ENCODE measurements at places on chromosomes 2 and 18. TPM values are rescaled to one million over a fixed set of nuclear protein-coding genes. Genes with fewer than 3 reads are reported as not detected.

Gene RAMP1
- total RNA-seq: 26.7 TPM

Gene UGT1A10
- total RNA-seq: not detected

Gene SIGLEC15
- 0.41 TPM for total RNA-seq

Gene PPIG
- 44.0 TPM for total RNA-seq

Gene UGT1A5
- not detected for total RNA-seq

Gene PROKR1
- total RNA-seq: 0.23 TPM

Gene PPP1R1C
- 1.7 TPM for total RNA-seq

Gene CROCC2
- 0.18 TPM for total RNA-seq

Gene ACTG2
- 2.6 TPM for total RNA-seq

Gene TNFRSF11A
- 6.2 TPM for total RNA-seq

Gene LIMS4
- total RNA-seq: 4.4 TPM

Gene RNF144A
- 89.5 TPM for total RNA-seq

Gene WIPF1
- 26.4 TPM for total RNA-seq

Gene THSD7B
- total RNA-seq: 6.5 TPM

Gene REG3A
- total RNA-seq: not detected

Gene ZNF638
- 200 TPM for total RNA-seq

Gene SERPINB11
- total RNA-seq: not detected

Gene GTF2A1L
- 3.9 TPM for total RNA-seq

Gene CLEC4F
- total RNA-seq: not detected

Gene TBR1
- 0.29 TPM for total RNA-seq

Gene ANAPC1
- 60.9 TPM for total RNA-seq

Gene ATP9B
- total RNA-seq: 65.0 TPM

Gene PLGLB1
- total RNA-seq: 6.9 TPM

Gene SP110
- total RNA-seq: 17.0 TPM

Gene FLACC1
- total RNA-seq: 3.5 TPM

Gene GALNT13
- 1.1 TPM for total RNA-seq

Gene DLX1
- 0.23 TPM for total RNA-seq

Gene RGPD5
- total RNA-seq: 70.0 TPM

Gene ALPP
- total RNA-seq: not detected

Gene NEURL3
- 16.9 TPM for total RNA-seq

Gene KCNG2
- 1.4 TPM for total RNA-seq

Gene MBP
- total RNA-seq: 26.3 TPM

Gene SIX2
- 10.7 TPM for total RNA-seq

Gene CRYGC
- not detected for total RNA-seq

Gene RGPD6
- total RNA-seq: 39.6 TPM

Gene VAMP8
- 37.7 TPM for total RNA-seq

Gene TTC32
- total RNA-seq: 18.0 TPM

Gene IAH1
- 32.1 TPM for total RNA-seq

Gene MYO5B
- 27.9 TPM for total RNA-seq

Gene CCDC121
- 6.2 TPM for total RNA-seq

Gene PAX8
- 178 TPM for total RNA-seq

Gene RTP5
- not detected for total RNA-seq

Gene LYG1
- total RNA-seq: 1.1 TPM
